ENCODE measurements at places on chromosomes 3 and 15. TPM values are rescaled to one million over a fixed set of nuclear protein-coding genes. Genes with fewer than 3 reads are reported as not detected.

DNA sequence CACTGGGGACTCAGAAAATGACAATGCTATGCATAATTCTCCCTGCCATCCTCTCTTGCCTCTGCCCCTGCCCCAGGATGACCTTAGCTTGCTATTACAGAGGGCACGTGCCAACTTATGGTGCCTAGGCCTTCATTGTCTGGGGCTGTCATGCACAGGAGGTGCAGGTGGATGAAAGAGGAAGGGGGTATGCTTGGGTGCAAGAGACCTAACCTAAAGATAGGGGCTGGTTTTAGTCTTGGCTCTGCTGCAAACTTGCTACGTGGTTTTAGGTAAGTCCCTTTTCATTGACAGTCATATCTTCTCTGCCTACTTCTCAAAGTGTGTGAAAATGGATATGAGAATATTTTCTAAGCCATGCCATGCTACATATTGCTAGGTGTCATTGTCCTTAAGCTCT, 161.3 kb downstream of the EPHB1 start:
- no peak for DNase-seq
- no peaks in the 10 kb centered on the region for H3K4me1 ChIP-seq
- no peak overlapping the region for H3K4me3 ChIP-seq
- no peaks in the 10 kb centered on the region for H3K36me3 ChIP-seq
- H3K27ac ChIP-seq, result no peak overlapping the region
- no peaks in the 10 kb centered on the region for H3K27me3 ChIP-seq

Gene EIF4G1
- total RNA-seq, result 257 TPM

Gene ENTPD3
- not detected for total RNA-seq

DNA sequence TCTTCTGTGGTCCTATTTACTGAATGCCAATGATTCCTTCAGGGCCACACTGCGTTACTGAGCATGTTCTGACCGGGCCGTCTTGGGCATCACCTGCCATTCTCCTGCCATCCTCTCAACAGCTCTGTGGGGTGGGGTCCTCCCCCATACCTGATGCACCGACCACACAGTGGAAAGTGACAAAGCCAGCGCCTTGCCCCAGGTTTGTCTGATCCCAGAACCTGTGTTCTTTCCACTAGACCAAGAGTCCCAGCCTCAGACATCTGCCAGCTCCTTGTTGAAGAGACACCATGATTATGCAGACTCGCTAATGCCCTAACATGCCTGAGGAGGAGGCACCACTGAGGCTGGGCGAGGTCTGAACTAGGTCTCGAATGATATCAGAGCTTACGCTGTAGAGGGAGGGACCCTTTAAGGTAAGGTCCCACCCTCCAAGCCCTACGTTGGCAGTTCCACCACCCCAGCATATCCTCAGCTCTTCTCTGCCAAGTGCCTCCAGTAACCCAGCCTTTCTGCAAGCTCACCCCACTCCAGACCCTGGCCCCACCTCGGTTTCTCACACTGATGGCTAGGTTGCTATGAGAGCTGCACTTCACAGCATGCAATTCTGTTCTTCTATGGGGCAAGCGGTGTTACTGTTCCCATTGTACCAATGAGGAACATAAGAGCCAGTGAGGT, 29.8 kb upstream of the PLXNA1 start:
- H3K36me3 ChIP-seq, result no peaks in the 10 kb centered on the region
- no peak for DNase-seq
- no peak overlapping the region for H3K27ac ChIP-seq
- H3K4me3 ChIP-seq, result no peak overlapping the region

- no peak overlapping the region for H3K27ac ChIP-seq
- no peaks in the 10 kb centered on the region for H3K4me1 ChIP-seq
- DNase-seq, result no peak
- no peaks in the 10 kb centered on the region for H3K36me3 ChIP-seq
Observed at GRCh38 chr3:127049393-127049792, 66.5 kb downstream of the PLXNA1 start.

- no peak overlapping the region for H3K4me3 ChIP-seq
- DNase-seq, result no peak
- no peaks in the 10 kb centered on the region for H3K27me3 ChIP-seq
- no peak overlapping the region for H3K27ac ChIP-seq
- no peaks in the 10 kb centered on the region for H3K36me3 ChIP-seq
- H3K4me1 ChIP-seq, result no peaks in the 10 kb centered on the region
Observed at GRCh38 chr15:31069360-31070000, 32.0 kb downstream of the TRPM1 start.

GRCh38 chr3:183494341-183494740, 61.2 kb downstream of the KLHL6 start:
- DNase-seq, result no peak
- H3K4me3 ChIP-seq, result no peak overlapping the region
- H3K27me3 ChIP-seq, result no peaks in the 10 kb centered on the region
- H3K27ac ChIP-seq, result no peak overlapping the region
- no peaks in the 10 kb centered on the region for H3K4me1 ChIP-seq

- H3K36me3 ChIP-seq, result no peaks in the 10 kb centered on the region
- peak overlapping the region; percentile 96 for H3K27ac ChIP-seq
- peak; percentile 52 for DNase-seq
- no peak overlapping the region for H3K4me3 ChIP-seq
- peaks cover 58% of the 10 kb centered on the region for H3K4me1 ChIP-seq
- H3K27me3 ChIP-seq, result no peaks in the 10 kb centered on the region
Observed at GRCh38 chr3:41683666-41684350, 278.1 kb downstream of the ULK4 start.

DNA sequence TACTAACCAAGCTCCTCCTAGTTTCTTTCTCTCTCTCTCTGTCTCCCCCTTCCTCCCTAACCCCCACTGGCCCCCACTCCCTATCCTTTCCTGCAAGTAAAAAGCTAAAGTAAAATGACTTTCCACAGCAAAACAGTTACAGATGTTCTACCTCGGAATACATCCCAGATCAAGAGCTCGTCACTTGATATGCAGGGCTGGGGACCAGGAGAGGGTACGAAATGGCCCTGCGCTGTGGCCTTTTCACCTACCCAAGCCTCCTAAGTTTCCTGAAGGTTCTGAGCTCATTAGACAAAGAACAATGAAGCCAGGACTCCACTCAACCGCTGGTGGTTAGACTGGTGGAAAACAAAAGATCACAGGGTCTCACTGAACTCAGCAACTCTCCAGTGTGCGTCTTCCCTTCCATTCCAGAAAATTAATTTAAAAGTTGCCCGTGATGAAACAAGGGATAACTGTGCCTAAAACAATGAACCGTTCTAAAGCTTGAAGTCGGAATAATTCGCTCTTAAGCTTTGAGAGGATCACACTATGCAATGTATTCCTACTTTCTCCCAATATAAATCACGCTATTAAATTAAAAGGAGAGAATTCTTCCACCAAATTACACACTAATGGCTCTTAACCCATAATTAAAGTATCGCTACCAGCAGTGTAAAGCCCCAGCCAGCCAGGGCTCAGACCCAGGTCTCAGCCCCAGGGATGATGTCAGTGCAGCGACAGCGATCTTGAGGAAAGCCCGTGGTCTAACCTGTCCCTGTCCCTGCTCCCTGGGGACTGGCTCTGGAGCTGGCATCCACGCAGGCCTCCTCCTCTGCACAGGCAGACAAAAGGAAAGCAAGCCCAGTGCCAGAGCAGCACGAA, 5.0 kb downstream of the VGLL4 start:
- H3K27me3 ChIP-seq, result no peaks in the 10 kb centered on the region
- peak overlapping the region; percentile 79 for H3K27ac ChIP-seq
- no peak for DNase-seq
- H3K4me1 ChIP-seq, result peaks cover 59% of the 10 kb centered on the region
- H3K36me3 ChIP-seq, result no peaks in the 10 kb centered on the region

- DNase-seq, result no peak
- H3K36me3 ChIP-seq, result no peaks in the 10 kb centered on the region
- peaks cover 49% of the 10 kb centered on the region for H3K4me1 ChIP-seq
- H3K27ac ChIP-seq, result peak overlapping the region; percentile 38
- no peak overlapping the region for H3K4me3 ChIP-seq
Observed at GRCh38 chr3:101926594-101927105, 77.3 kb downstream of the NFKBIZ start.

DNA sequence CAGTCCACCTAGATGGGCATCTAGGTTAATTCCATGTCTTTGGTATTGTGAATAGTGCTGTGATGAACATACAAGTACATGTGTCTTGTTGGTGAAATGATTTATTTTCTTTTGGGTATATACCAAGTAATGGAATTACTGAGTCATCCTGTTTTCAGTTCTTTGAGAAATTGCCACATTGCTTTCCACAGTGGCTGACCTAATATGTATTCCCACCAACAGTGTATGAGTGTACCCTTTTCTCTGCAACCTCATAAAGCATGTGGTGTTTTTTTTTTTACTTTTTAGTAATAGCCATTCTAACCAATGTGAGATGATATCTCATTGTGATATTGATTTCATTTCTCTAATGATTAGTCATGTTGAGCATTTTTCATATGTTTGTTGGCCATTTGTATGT, 86.0 kb upstream of the NDN start:
- H3K36me3 ChIP-seq, result no peaks in the 10 kb centered on the region
- no peaks in the 10 kb centered on the region for H3K4me1 ChIP-seq

Gene DUOXA1
- not detected for total RNA-seq

DNA sequence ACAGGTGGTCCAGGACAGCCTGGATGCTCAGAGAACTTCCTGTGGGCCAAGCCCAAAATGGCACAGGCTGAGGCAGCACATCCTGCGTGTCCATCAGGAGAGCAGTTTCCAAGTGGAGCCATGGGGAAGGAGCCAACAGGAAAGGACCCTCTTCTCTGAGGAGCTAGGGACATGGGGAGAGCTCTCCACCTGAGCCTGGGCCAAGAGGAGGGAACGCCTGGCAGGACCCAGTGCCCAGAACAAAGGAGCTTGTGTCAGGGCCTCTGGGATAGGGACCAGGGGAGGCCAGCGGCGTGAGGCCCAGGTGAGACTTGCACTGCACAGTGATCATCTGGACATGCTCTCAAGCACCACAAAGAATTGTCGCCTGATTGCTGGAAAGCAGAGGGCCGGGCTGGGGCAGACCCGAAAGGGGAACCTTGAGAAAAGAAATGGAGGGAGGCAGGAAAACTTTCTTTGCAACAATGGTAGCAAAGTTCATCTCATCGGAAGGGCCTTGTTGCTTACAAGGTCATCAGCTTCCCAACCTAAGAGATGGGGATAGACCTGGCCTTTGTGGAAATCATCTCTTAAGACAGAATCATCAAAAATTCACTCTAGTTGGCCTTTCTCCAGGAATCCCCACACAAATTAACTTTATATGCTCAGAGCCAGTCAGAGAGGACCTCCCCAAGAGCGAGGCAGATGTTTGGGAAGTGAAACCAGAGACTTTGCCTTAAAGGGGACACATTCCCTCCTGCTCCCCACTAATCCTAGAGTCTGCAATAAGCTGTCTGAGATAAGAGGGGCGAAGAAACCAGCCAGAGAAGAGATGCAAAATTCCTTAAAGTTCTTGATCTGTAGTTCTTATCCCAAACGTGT, 47.7 kb upstream of the HES1 start:
- no peaks in the 10 kb centered on the region for H3K27me3 ChIP-seq
- no peak overlapping the region for H3K4me3 ChIP-seq
- no peaks in the 10 kb centered on the region for H3K36me3 ChIP-seq
- peaks cover 57% of the 10 kb centered on the region for H3K4me1 ChIP-seq

Gene SACM1L
- 25.2 TPM for total RNA-seq

- no peak overlapping the region for H3K27ac ChIP-seq
- H3K36me3 ChIP-seq, result no peaks in the 10 kb centered on the region
- no peak overlapping the region for H3K4me3 ChIP-seq
- H3K27me3 ChIP-seq, result no peaks in the 10 kb centered on the region
- DNase-seq, result no peak
- H3K4me1 ChIP-seq, result peaks cover 2% of the 10 kb centered on the region
Observed at GRCh38 chr3:193796089-193796488, 203.1 kb downstream of the OPA1 start.
